ENCODE measurements at places on chromosomes 2 and 18. TPM values are rescaled to one million over a fixed set of nuclear protein-coding genes. Genes with fewer than 3 reads are reported as not detected.
A peak's percentile ranks its signal among the peaks of the same experiment; 100 is the strongest.

GRCh38 chr18:48622911-48623431, 84.1 kb downstream of the CTIF start:
- no peak for DNase-seq

GRCh38 chr2:142179686-142180085, 48.9 kb upstream of the LRP1B start:
- no peak for DNase-seq

DNA sequence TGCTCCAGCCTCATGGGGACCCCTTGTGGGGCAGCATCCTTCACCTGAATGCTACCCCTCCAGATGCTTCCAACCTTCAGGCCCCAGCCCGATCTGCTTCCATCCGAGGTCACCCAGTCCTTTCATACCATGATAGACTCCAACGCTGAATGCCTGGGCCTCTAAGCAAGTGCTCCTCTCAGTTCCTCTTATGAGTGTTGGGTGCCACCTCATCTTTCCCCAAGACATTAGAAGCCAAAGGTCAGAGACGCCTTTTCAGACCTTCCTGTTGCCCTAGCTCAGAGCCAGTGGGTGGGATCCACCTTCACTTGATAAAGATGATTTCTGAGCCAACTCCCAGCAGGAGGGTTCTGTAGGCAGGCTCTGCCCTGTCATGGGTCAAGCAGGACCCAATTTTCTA, 174.5 kb upstream of the MGAT5 start:
- DNase-seq: no peak

DNA sequence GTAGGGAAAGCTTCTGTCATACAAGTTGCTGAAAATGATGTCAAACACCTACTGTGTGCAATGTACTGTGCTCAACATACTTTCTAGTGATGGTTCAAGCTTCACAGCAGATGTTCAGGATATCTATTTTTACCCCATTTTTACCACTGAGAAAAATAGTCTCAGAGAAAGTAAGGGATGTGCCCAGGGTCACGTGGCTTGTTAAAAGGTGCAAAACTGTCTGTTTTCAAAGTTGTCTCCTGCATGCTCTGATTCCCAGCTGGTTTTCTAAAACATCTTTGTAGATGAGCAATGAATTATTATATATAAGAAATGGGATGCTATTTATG, 145.5 kb upstream of the LHCGR start:
- DNase-seq: no peak

DNA sequence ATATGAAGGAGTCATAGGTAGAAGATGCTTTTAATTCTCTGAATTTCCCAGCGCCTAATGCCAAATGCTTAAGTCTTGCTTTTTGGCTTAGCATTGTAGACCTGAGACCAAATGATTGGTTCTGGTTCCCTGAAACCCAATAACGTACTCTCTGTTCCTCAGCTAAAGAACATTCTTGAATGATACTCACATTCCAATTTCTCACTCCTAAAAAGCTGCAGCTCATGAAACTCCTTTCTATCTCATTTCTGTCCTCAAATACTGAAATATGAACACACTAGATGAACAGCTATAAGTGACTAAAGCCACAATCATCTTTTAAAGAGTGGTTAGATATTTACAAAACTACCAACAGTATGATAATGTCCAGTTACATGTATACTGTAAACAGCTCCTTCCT, 272.1 kb downstream of the SLC8A1 start:
- no peak for DNase-seq

DNA sequence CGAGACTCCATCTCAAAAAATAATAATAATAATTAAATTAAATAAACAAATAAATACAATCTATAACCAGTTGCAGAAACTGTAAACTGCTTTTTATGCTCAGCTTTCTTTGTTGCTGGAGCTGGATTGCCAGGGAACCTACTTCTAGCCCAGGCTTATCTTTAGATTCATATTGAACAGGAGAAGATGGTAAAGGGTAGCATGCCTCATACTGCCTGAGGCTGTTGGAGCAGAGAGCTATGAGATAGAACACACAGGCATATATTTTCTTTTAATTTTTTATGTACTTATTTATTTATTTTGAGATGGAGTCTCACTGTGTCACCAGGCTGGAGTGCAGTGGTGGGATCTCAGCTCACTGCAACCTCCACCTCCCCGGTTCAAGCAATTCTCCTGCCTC, 28.7 kb upstream of the EML4 start:
- no peak for DNase-seq

GRCh38 chr2:197383825-197384224, 51.0 kb downstream of the SF3B1 start:
- no peak for DNase-seq

GRCh38 chr18:43789234-43790000, 512.1 kb upstream of the SYT4 start:
- DNase-seq: peak; percentile 17

DNA sequence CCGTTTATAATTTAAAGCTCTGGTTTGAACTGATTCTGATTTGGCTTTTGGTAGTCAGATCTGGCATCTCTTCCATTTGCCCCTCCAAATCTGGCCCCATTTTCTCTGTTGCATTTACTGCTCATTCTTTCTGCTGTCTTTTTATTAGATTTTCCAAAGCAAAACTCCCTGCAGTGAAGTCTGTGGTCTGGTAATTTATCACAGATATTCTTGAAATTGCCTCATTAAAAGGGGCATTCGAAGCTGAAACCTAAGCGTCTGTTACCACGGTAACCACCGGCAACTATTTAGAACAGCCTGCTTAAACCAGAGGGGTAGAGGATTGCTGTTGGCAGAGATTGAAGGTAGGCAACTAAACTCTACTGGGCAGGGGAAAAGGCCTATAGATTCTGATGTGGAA, 111.5 kb upstream of the UPP2 start:
- DNase-seq: peak; percentile 18

DNA sequence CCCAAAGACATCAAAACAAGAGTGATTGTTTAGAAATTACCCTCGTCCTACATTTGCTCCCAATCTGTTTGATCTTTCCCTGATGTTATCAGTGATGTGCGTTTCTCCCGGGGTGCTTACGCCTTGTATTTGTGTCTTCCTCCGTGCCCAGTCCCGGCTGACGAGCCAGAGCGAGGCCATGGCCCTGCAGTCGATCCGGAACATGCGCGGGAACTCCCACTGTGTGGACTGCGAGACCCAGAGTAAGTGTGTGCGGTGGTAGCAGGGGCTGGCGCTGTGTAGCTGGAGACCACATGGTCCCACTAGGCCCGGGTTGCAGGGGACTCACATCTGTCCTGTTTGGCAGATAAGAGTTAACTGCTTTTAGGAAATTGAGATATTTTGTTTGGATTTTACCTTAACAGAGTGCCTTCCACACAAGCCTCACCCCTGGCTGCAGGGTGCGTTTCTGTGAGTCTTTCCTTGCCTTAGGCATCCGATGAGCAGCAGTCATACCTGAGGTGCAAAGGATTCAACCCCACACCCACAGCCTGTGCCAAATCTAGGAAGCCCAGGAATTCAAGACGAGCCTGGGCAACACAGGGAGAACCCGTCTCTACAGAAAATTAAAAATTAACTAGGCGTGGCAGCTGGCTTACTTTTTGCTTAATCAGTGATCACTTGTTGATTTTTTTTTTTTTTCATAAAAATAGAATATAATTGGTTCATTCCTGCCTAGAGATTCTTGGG, 127.4 kb downstream of the GBX2 start:
- DNase-seq: no peak

- DNase-seq: no peak
These were observed 86.7 kb upstream of the RANBP2 start for GRCh38 chr2:108632332-108633160.

AOX1 gene
- polyA plus RNA-seq: 11.1 TPM

Data from lung (tissue), 17 donors.